NCI-H446 treated with DMSO at 0.1 percent for 48 hours (cell line): ENCODE measurements at places on chromosomes 6 and 20.

DNA sequence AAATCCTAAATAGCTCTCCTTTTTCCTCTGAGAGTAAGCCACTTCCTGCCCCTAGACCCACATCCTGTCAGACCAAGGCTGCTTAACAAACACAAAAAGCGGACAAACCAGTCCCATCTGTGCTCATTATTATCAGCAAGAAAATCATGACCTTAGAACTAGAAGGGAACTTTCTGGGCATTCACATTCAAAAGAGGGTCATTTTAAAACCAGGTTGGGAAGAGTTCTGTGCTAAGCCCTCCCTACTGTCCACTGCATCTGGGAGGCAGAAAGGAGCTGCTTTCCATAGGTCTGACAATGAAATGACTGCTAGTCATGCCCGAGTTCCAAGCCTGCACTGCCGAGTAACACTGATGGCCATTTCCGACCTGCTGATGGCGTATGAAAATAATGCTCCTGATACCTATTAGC is 15.4 kb downstream of the EZR start:
- DNase-seq, result no peak

- DNase-seq, result no peak
Observed at GRCh38 chr20:31890646-31891045, 20.2 kb downstream of the TTLL9 start.

DNA sequence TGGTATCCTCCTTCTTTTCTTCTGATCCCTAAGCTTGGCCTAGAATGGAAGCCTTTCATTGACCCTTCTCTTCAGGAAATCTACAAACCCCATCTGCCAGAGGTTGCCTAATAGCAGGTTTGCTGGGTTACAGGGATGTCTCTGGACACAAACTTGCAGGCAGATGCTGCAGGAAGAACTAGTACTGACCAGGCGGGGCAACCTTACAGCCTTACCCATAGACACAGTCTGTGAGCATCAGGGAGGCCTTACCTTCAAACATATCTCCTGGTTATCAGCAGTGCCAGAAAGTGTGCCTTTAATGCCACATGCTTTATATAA is 2.6 kb downstream of the SCUBE3 start:
- no peak for DNase-seq

- DNase-seq, result peak; percentile 57
Observed at GRCh38 chr6:31897612-31898382, at the start of gene EHMT2. TSS of gene EHMT2 (minus strand) at chr6:31897698. CDS start at chr6:31897677, 21 bp downstream.

- no peak for DNase-seq
Observed at GRCh38 chr6:3915076-3915791, 66.1 kb downstream of the FAM50B start.

DNA sequence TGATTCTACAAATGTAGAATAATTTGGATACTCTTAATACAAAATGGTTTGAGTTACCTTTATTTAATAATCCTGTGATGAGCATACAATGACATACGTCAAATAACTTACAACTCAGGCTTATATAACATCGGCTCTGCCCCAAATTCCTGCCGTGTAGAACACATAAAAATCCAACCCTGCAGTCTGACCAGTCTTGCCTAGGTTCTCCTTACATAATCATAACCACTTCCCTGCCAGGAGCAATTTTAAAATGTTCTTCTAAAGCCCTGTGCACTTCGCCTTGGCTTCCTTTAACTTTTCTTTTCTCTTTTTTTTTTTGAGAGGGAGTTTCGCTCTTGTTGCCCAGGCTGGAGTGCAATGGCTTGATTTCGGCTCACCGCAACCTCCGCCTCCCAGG is 16.2 kb upstream of the IER3 start:
- no peak for DNase-seq

GRCh38 chr6:118649918-118650581 is 1.3 kb downstream of the CEP85L start:
- no peak for DNase-seq

GRCh38 chr20:63153254-63154221 is 62.4 kb downstream of the YTHDF1 start:
- DNase-seq, result no peak

- DNase-seq, result no peak
Observed at GRCh38 chr6:73564578-73565345, 43.9 kb upstream of the EEF1A1 start.
